G401 (cell line): ENCODE measurements at places on chromosomes 2 and 18. TPM values are rescaled to one million over a fixed set of nuclear protein-coding genes. Genes with fewer than 3 reads are reported as not detected.

DNA sequence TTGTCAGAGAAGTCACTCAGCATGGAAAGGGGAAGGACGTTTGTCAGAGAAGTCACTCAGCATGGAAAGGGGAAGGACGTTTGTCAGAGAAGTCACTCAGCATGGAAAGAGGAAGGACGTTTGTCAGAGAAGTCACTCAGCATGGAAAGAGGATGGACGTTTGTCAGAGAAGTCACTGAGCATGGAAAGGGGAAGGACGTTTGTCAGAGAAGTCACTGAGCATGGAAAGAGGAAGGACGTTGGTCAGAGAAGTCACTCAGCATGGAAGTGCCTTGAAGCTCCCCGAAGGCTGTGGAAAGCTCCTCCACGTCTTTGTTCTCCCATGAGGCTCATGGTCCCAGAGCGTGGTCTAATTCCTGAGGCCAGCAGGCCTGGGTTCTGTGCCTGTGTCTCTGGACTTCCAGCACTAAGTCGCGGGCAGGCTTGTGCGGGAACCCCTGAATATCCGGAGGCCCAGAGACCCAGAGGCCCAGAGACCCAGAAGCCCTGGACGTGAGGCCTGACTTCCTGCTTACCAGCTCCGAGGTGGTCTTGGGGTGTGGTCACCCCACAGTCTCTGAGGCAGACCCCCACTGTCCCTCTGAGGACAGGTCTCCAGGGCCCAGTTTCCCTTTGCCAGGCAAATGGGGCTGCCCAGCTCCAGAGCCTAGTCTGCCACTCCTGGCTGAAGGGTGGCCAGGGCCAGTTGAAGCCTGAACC is 70.4 kb upstream of the TWIST2 start:
- DNase-seq, result no peak

DNA sequence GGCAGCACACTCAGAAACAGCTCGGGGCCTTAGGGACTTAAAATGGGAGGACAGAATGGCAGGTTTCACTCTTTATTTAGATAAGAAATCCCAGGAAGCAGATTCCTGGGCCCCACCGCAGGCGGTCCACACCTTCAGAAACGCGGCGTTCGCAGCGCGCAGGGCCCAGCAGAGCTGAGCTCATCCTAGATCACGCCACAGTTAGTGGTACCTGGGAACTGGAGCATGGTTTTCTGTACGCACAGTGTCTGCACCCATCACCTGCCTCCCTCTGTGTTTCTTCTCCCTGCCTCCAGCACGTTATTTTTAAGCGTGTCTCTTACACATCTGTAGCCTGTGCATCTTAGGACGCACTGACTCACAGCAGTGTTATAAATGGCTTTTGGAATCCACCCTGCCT is 242.1 kb downstream of the ALPK2 start:
- DNase-seq, result no peak

DNA sequence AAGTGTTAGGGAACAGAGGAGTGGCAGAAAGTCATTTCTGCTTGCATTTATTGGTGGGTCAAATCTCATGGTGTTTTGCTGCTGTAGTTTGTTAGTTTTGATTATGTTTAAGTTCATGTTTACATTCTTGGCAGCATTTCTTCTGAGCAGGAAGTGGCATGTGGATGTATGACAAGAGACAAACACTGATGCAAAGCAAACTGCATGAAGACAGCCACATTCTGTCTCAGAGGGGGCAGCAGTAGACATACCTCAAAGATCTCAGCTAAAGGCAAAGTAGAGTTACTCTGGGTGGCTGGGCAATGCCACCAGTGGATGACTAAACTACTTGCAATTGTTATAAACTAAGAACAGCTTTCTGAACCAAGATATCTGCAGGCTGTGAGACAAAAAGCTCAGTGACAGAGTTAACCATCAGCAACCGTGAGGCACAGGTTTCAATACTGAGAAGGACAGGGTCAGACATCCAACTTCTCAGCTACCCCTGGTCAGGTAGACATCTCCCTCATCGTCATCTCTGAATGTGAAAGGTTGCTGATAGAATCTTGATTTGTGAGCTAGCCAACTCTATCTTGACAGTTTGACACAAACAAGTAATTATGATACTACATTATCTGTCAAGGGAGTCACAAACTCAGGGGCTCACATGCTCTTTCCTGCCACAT is 16.4 kb downstream of the GALNT3 start:
- DNase-seq, result no peak

- DNase-seq, result no peak
Observed at GRCh38 chr2:67462738-67463496, 65.8 kb downstream of the ETAA1 start.

GRCh38 chr2:9873337-9873736 is 30.1 kb downstream of the TAF1B start:
- no peak for DNase-seq

DNA sequence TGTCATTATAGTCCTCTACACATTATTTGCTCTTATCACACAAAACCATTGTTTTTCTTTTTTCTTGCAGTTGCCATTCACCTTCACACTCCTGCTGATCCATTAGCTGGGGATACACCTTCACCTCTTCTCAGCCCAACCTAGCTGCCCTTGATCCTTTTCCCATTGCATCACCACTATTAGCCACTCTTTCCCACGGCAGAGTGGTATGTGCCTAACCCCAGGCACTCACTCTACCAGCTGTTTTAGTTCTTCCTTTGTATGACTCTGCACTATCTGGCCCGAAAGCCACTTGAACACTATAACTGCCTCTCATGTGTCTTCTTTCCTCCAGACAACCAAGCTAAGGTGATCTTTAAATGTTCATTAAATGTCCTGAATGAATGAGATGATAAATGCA is 145.4 kb upstream of the PIK3C3 start:
- DNase-seq, result no peak

DNA sequence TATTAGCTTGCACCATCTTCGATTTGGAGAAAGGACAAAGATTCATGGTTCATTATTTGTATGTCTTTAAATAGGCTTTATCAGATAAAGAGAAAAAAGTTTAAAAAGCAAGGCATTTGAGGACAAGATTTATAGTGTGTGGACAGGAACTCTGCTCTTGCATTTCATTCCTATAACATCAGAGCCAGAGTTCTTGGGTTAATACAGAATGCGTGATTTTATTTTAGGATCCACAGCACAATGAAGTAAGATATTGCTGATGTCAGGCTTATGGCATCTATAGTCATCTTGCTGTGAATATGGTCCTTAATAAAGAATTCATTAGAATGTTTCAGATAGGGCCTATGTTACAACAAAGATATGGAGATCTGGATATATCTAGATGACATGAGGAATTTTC is 19.7 kb downstream of the RASGRP3 start:
- DNase-seq, result no peak

DNA sequence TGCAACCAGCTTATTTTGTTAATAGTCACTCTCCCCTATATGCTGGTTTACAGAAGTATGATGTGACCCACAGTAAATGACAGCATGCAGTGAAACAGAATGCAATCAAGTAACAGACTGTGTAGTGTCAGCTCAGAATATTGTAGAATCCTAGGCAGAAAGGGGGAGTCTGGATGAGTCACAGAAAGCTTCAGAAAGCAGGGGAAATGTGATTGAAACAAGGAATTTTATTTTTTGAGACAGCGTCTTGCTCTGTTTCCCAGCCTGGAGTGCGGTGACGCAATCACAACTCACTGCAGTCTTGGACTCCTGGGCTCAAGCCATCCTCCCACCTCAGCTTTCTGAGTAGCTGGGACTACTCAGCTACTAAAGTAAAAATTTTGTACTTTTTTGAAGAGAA is 219.9 kb upstream of the FBXO11 start:
- DNase-seq, result no peak

GRCh38 chr18:70165936-70166335 is 39.6 kb downstream of the RTTN start:
- peak; percentile 6 for DNase-seq

DNA sequence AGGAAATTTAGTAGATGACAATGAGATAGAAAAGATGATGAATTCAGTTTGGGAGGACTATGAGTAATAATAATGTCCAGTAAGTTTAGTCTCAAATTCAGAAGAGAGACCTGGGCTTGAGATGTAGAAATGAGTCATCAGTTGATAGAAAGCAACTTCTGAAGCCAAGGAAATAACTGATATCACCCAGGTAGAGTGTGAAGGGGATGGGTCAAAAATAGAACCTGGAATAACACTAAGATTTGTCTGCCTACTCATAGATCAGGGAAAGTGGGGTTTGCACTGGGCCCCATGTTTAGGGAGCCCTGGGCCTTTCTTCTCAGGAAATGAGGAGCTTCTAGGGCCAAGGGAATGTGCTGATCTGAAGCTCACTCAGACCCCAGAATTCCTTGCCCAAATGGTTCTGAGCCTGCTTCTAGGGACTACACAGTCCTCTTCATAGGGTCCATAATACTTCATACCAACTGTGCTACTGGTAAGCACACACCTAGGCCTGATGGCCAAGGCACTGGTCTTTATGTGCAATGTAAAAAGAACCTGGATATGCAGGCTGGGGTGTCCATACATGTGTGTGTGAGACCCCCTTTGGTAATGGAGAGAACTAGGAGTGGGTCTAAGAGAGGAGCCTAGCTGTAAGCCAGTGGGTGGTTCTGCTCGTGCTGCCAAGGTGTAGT is 141.2 kb downstream of the IKZF2 start:
- no peak for DNase-seq

DNA sequence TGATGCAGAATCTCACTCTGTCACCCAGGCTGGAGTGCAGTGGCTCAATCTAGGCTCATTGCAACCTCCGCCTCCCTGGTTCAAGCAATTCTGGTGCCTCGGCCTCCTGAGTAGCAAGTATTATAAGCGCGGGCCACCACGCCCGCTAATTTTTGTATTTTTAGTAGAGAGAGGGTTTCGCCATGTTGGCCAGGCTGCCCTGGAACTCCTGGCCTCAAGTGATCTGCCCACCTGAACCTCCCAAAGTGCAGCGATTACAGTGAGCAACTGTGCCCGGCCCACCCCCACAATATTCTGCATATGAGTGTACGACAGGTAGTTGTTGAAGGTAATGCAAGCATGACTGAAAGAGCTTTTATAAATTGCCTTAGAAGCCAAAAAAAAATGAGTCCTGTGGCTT is 1.2 kb downstream of the WDR75 start:
- DNase-seq, result no peak

DNA sequence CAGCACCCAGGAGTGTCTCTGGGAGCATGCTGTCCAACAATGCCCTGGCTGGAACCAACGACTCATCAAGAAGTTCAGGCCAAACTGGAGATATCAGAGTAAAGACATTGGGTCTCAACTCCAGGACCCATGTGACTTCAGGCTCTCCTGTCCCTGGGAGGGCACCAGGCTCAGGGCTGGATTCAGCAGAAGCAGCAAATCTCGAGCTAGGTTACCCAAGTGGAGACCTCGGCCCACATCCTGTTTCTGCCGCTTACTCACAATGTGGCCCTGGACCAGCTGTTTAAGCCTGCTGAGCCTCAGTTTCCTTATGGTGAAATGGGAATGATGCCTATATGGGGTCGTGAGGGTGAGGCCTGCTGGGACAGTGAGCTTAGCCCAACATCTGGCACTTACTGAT is 9.3 kb upstream of the OTOF start:
- DNase-seq, result no peak

GRCh38 chr2:70212298-70212932 is 21.6 kb upstream of the C2orf42 start:
- DNase-seq, result no peak

DNA sequence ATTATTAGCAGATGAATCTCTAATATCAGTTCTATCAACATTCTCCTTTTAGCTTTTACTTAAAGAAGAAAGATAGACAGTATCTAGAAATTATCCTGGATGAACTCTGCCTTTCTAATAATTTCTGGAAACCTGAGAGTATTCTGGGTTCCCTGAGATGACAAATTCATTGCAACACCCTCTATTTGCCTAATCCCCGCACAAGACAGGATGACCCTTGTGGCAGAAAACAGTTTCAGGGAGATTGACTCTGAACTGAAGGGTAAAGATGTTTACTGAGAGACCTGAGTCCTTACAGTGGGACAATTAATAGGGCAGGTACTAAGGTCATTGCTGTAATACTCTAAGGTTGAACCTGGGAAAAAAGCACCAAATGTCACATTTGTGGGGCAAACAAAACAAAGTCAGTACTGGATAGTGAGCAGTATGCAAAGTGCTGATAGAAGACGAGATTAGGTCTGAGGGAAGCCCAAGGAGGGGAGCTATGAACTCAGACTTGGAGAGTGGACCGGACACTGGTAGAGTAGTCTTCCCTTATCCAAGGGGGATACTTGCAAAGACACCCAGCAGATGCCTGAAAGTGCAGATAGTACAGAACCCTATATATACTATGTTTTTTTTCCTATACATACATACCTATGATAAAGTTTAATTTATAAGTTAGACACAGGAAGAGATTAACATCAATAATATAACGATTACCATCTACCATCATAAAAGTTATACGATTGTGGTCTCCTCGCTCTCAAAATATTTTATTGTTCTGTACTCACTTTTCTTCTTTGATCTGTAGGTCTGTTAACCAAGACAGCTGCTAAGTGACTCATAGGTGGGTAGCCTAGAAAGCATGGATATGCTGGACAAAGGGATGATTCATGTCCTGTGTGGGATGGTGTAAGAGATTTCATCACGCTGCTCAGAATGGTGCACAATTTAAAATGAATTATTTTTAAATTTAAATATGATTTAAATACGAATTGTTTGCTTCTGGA is 148.3 kb upstream of the KLHL14 start:
- no peak for DNase-seq

DNA sequence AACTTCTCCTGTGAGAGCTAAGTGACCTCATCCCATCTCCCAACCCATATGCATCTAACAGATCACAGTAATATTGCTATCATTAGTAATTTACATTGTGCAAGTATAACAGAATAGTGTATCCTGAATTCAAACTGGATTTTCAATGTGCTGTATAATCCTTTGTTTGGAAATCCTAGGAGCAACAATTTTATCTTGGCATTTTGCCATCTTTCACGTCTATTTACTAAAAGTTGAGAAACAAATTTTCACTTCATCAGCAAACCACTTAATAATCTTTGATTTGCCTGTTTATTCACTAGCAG is 3.8 kb downstream of the HNRNPLL start:
- no peak for DNase-seq

- DNase-seq, result no peak
Observed at GRCh38 chr2:69428981-69429380, 8.3 kb downstream of the NFU1 start.

GRCh38 chr2:191231995-191232394 is 13.2 kb upstream of the MYO1B start:
- no peak for DNase-seq

DNA sequence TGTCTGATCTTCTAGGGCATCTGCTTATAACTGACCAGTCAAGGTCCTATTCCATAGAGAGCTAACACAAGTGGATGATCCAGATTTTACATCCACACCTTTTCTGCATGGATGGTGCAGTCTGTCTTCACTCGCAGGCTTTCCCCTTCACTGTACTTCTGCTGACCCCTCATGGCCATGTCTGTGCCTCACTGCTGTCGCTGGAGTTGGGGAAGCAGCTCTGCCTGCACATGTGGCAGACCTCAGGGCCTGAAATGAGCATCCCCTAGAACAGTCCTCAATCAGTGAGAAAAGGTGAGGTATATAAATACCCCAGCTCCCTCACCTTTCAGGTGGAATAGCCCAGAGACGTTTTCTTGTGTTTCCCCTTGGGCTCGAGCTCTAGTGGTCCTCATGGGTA is 233.8 kb downstream of the ANKRD36B start:
- DNase-seq, result no peak

GRCh38 chr18:79796016-79796415 is 1.7 kb upstream of the KCNG2 start:
- no peak for DNase-seq

Gene ERMN
- total RNA-seq, result not detected in 2 replicates

Gene CAB39
- 27.7 and 28.1 TPM in 2 replicates for total RNA-seq

Gene C2orf76
- total RNA-seq, result 18.6 and 20.9 TPM in 2 replicates

Gene ANKRD36
- total RNA-seq, result 13.8 and 20.2 TPM in 2 replicates

Gene ZNF521
- total RNA-seq, result 29.4 and 87.6 TPM in 2 replicates

Gene MYO5B
- not detected in 2 replicates for total RNA-seq

Gene SLC9A4
- total RNA-seq, result not detected in 2 replicates
